ENCODE measurements at places on chromosomes 3 and 15. TPM values are rescaled to one million over a fixed set of nuclear protein-coding genes. Genes with fewer than 3 reads are reported as not detected.

- DNase-seq = no peak
Measured at GRCh38 chr3:189395825-189396224, 224.1 kb downstream of the TPRG1 start.

- no peak for DNase-seq
Measured at GRCh38 chr15:75171408-75171807, 30.3 kb upstream of the C15orf39 start.

Gene SLC22A13
- polyA plus RNA-seq = 5.0 TPM

DNA sequence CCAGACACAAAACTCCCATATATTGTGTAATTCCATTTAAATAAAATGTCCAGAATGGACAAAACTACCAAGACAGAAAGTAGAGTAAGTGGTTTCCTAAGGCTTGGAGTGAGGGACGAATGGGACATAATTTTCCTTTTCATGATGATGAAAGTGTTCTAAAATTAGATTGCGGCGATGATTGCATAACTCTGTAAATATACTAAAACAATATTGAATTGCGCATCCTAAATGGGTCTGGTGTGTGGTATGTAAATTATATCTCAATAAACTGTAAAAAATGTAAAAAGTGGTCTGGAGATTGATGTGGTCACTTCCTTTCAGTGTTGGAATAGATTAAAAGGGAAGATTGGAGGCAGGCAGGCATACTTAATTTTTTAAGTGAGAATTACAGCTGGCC, 105.9 kb upstream of the KCNAB1 start:
- no peak for DNase-seq

Gene KAT2B
- polyA plus RNA-seq = 18.2 TPM

GRCh38 chr3:20104167-20104661, 64.0 kb downstream of the KAT2B start:
- DNase-seq = no peak

GRCh38 chr3:134374105-134374790, at the start of gene AMOTL2:
AMOTL2 (minus strand) TSS chr3:134374447; CDS start chr3:134371433, 3,014 bp downstream.
- peak; percentile 87 for DNase-seq

- no peak for DNase-seq
Measured at GRCh38 chr3:72964633-72965032, 32.0 kb upstream of the PPP4R2 start.

- no peak for DNase-seq
Measured at GRCh38 chr3:197454014-197454413, 101.8 kb downstream of the BDH1 start.

DNA sequence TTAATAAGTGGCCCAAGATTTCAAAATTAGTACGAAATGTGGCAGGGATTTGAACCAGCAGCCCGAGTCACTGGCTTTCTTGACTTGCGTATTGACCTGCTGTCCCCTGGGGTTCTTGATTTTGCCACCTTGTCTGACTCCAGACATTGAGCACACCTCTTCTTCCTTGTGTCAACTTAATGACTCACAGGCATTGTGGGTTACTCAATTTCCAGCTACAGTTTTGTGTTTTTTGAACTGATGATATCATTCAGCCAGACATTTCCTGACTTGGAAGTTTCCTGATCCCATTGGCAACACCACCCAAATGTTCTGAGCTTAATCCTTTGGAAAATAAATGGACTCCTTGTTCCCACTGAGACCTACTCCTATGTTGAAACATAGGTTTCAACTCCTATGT, 64.2 kb downstream of the MOBP start:
- no peak for DNase-seq

GRCh38 chr15:90564051-90564450, 34.3 kb downstream of the CRTC3 start:
- DNase-seq = no peak

DNA sequence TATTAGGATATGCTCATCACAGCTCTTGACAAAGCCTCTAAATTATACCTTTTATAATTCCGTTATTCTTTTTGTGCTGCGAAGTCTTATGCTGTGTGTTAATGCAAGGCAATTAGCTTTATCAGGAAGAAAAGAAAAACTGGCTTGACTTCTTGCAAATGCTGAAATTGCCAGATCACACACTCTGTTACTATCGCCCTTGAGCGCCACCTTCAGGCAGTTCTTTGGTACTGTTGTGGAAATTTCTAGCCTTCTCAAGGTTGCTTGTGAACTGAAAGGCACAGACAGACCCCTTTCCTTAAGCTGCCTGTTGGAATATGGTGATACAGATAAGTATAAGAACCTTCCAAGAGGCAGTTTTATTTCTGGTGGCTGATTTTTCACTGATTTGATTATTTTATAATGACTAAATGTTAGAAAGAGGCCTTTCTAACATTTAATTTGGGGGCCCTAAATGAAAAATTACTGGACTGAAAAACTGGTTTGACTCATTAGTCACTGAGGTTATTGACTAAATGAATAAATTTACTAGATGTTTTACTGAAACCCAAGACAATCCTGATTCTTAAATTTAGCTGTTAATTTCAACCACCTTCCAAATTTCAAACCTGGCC, 126.2 kb upstream of the RASGRP1 start:
- DNase-seq = no peak

DNA sequence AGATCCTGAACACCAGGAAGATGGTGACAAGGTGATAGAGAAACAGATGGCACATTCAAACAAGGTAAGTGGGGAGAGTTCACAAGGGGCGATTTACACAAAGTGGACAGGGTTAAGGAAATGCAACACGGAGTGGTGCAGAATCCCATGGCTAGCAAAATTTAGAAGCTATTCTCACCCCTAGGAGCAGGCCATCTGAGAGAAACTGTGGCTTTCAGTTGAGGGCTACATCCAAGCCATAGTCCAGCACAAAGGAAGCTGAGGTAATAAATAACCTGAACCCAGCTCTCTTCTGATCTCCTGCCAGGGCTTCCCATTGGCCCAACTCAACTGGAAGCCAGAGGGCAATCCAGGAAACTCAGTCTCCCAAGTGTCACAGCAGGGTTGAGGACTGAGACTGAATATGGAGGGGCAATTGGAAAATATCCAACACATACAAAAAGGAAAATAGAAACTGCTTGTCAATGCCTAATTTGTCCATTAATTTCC, 1.2 kb upstream of the ZNF445 start:
- DNase-seq = no peak

- DNase-seq = no peak
Measured at GRCh38 chr15:85941186-85941855, 138.3 kb upstream of the AGBL1 start.

DNA sequence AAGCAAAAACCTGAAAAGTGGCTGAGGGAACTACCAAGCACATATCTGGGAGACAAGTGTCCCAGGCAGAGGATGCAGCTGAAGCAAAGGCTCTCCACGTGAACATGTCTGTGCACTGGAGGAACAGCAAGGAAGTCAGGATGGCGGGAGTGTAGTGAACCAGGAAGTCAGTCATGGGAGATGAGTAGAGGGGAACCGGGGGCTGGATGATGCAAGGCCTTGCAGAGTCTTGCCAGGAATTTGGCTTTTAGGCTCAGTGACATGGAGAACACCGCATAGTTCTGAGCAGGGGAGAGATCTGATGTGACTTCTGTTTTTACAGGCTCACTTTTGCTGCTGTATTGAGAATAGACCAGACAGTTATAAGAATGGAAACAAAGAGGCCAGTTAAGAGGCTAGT, 19.0 kb downstream of the C2CD4A start:
- DNase-seq = no peak

GRCh38 chr15:25410649-25411048, 28.2 kb downstream of the UBE3A start:
- no peak for DNase-seq

Gene ITIH4
- 10.7 TPM for polyA plus RNA-seq

Gene SLC24A1
- polyA plus RNA-seq = 24.7 TPM

DNA sequence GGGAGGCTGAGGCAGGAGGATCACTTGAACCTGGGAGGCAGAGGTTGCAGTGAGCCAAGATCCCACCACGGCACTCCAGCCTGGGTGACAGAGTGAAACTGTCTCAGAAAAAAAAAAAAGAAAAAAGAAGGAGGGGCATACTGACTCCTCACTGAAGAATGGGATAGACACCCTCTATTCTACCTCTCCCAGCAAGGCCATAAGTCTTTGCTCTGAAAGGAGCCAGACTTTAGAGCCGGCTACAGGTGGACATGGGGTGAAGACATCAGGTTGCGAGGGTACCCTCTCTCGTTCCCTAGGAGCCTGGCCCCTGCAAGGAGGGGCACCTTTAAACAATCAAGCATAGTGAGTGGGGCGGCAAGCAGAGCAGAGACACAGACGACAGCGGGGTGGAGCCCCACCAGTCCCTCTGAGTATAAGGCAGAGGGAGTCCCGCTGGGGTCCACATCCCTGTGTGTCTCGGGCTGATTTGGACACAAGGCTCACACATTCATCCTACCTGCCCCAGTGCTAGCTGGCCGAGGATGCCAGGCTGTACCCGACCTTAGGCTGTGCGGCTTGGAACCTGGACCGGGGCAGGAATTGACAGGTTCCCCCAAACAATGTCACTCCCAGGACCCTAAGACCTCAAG, 1.1 kb downstream of the GRAMD2A start:
- no peak for DNase-seq

Gene TPRG1
- 0.45 TPM for polyA plus RNA-seq

DNA sequence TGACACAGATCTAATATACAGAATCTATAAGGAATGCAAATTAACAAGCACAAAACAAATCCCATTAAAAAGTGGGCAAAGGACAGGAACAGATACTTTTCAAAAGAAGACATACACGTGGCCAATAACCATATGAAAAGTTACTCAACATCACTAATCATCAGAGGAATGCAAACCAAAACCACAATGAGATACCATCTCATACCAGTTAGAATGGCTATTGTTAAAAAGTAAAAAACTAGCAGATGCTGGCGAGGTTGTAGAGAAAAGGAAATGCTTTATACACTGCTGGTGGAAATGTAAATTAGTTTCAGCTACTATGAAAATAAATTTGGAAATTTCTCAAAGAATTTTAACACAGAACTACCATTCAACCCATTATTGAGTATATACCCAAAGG, 50.7 kb downstream of the ADAMTS17 start:
- no peak for DNase-seq

Gene MTMR10
- polyA plus RNA-seq = 68.4 TPM

Gene RASL12
- 8.1 TPM for polyA plus RNA-seq

- no peak for DNase-seq
Measured at GRCh38 chr3:114299421-114299820, 5.6 kb downstream of the TIGIT start.

GRCh38 chr15:85133709-85134108, 152.1 kb downstream of the PDE8A start:
- DNase-seq = no peak

DNA sequence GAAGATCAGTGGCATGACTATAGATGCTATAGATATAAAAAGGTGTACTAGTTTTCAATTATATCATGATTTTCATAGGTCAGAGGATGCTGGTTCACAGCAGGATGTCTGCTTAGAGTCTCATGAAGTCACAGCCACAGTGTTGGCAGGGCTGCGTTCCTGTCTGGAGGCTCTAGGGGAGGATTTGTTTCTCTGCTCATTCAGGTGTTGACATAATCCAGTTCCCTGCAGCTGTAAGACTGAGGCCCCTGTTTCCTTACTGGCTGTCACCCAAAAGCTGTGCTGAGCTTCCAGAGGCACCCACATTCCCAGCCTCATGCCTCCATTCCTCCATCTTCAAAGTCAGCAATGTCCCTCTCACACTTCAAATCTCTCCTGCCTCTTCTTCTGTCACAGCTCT, 170.7 kb downstream of the OCA2 start:
- DNase-seq = no peak

DNA sequence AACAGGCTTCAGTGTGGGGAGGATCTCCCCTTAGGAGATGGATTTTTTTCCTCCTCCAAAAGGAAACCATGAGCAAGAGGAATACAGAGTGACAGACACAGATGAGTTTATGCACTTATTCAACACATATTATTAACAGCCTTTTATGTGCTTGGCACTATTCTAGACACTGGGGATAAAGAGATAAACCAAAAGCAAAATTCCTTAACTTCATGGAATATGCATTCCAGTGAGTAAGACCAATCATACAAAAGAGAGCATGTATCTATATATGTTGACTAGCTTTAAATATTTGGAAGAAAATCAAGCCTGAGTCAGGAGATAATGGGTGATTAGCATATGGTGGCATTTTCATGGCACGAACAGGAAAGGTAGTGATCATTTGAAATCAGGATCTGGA, 284.4 kb upstream of the RASGRP1 start:
- DNase-seq = no peak

Gene GOLGA6A
- polyA plus RNA-seq = 0.39 TPM

GRCh38 chr3:63951492-63952247, 39.5 kb upstream of the SCAANT1 start:
- no peak for DNase-seq

All from left renal cortex interstitium (tissue), 4 donors.